AG09309 (cell line): ENCODE measurements at places on chromosomes 12 and 14.

- DNase-seq = no peak
These were observed 300.8 kb downstream of the SSPN start for GRCh38 chr12:26496170-26496569.

DNA sequence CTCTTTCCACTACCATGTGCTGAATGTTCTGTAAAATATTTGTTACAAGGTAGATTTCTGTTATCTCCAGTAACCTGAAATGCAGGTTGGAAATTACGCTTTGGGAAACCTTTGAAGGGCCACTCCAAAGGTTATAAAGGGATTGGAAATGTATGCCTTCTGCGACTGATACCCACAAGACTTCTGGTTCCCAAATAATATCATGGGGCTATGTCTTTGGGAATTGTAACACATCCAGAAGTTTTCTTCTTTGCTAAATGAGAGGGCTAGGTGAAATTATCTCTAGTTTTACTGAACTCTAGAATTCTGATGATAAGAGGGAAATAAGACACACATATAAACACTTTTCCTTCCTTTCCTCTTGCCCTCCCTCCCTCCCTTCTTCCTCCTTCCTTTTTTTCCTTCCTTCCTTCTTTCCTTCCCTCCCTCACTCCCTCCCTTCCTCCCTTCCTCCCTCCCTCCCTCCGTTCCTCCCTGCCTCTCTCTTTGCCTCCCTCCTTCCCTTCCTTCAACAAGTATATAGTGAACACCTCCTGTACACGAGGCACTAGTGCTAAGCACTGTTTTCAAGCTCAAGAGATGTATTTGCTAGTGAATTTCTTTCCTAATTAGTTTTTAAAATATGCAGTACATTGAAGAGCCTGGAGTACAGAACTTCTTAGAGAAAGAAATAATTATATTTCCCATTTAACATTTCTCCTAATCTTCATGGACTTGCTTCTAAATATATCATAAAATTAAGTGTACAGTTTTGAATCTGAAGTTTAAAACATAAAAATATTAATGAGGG lies 10.1 kb downstream of the HMGA2 start:
- DNase-seq = no peak

- no peak for DNase-seq
These were observed 42.1 kb downstream of the AK7 start for GRCh38 chr14:96434040-96434439.

GRCh38 chr12:103672401-103673119 lies 85.5 kb downstream of the STAB2 start:
- no peak for DNase-seq

GRCh38 chr12:62977883-62978282 lies 42.9 kb upstream of the PPM1H start:
- DNase-seq = no peak

GRCh38 chr12:6703631-6704030 lies 3.0 kb upstream of the PIANP start:
- no peak for DNase-seq
